LNCaP clone FGC (cell line): ENCODE measurements at places on chromosomes 13 and 19.

GRCh38 chr19:56993851-56994250, 125.9 kb upstream of the USP29 start:
- no peak for DNase-seq

DNA sequence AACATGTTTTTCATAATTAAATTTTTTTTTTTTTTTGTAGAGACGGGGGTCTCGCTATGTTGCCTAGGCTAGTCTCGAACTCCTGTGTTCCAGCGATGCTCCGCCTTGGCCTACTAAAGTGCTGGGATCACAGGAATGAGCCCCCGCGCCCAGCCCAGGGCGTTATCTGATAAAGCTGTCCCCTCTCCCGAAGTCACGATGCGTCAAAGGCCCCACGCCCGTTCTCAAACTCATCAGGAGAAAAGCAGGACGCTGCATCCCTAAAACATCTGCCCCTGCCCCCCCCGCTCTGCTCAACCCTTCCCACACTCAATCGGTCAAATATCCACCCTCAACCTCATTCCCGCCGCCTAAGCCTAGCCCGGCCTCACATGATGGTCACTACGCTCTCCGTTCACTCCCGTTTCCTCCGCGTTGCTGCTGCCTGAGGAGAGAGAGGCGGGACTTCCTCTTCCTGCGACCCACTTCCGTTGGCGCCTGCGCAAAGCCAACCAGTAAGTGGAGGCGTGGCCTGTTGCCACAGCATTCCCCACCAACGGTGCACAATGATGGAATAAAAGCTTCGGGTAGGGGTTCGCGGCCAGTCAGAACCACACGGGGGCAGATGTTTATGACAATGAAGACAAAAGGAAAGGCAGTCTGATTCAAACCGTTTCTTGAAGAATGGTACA, at the start of gene SNRPD2:
SNRPD2 (minus strand) TSS at position 438 of the 671 bp plus-strand sequence; CDS start at position 373, 65 bp downstream.
- peak; percentile 64 for DNase-seq

- no peak for DNase-seq
These were observed 422.0 kb downstream of the FGF14 start for GRCh38 chr13:101979825-101980224.

DNA sequence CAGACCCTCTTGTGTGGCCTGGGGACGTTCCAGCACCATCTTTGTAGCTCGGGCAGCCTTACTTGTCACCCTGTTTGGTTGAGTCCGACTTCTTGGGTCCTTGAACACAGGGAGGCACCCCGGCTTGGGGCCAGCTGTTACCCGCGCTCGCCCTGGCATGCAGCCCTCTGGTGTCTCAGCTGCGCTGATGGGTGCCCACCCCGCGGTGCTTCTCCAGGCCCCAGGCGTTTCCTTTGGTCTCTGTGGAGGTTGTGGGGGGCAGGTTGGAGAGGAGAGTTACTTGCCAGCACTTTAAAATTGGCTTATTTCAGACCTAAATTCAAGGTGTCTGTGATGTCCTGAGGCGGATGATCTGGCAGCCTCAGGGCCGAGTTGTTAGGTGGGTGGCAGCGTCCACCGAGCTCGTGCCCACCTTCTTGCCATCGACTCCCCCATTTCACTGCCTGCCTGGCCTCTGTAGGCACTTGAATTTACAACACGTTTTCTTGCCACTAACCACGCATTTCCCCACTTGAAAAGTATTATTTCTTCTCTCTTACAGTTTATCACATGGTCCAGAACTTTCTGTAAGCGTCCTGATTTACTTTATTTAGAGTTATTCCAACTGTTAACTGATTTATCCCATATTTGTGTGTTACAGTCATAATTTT, 16.9 kb downstream of the UBAC2 start:
- DNase-seq = no peak

DNA sequence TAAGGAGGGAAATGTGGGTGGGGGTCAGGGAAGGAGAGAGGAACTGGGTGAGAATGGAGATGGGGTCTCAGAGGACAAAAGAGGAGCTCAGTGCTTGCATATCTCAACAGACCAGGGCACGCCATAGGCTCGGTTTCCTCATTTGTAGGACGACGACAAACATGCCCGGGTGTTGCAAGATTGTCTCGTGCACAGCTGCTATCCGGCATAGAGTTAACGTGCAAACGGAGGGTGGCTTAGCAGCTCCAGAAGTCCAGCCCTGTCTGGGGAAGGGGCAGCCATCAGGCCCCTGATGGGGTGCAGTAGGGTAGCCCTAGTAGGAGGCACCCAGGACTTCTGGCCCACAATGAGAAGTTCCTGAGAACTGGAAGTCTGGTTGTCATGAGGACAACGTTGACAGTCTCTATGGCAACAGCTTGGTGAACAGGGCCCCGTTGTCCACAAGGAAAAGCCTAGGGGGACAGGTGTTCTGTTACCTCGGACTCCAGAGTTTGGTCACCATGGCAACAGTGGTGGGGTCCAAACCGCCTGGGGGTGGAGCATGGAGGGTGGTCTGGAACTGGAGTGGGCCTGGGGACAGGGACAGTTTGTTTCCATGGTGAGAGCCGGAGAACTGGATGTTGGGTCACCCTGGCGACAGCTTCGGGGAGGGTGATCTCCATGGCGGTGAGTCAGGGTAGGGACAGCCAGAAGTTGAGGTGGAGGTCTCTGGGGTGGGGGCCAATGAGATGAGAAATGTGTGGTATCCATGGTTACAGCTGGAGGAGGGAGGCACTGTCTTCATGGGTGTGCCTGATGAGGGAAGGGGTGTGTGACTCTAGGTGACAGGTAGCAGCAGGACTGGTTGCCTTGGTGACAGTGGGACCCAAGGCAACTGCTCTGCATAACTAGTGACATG, 16.8 kb downstream of the TM6SF2 start:
- DNase-seq = no peak
